ENCODE measurements at places on chromosomes 11 and 22.

GRCh38 chr11:28756977-28757376 lies 648.8 kb downstream of the METTL15 start:
- no peak for DNase-seq

DNA sequence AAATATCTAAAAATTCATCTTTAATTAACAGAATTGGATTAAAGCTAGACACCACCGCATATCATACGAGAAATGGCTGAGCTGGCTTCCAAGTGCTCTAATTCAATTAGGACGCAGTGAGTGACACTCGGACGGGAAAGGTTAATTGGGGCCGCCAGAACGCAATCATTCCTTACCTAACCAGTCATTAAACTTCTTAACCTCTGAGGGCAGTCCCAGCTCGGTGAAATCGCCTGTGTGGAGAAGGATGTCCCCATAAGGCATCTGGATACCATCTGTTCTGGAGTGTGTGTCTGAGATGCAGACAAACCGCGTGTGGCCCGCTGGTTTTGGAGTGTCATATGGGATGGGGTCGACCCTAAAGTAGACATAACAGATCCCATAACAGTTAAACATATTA lies 50.3 kb downstream of the MPPED2 start:
- DNase-seq: no peak

- no peak for DNase-seq
Measured at GRCh38 chr11:6319704-6320410, 444 bp downstream of the CAVIN3 start.

DNA sequence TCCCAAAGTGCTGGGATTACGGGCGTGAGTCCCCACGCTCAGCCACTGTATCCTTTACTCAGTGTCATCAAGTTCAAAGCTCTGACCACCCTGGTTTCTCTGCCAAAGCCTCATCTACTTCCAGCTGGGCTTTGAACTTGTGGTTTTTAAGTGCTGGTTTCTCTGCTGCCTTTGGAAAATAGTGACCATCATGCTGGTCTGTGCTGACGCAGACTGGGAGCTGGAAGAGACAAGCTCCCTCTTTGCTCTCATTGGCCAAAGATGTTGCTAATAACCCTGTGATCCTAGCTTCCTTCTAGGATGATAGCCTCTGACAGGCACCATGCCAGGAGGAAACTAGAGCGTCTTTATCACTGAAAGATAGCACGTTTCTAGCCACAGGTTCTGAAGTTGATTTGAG lies 62.4 kb downstream of the ALX4 start:
- DNase-seq: no peak

Measured in T47D (cell line).